CD4-positive, alpha-beta memory T cell (primary cell): ENCODE measurements at places on chromosomes 5 and 9.

DNA sequence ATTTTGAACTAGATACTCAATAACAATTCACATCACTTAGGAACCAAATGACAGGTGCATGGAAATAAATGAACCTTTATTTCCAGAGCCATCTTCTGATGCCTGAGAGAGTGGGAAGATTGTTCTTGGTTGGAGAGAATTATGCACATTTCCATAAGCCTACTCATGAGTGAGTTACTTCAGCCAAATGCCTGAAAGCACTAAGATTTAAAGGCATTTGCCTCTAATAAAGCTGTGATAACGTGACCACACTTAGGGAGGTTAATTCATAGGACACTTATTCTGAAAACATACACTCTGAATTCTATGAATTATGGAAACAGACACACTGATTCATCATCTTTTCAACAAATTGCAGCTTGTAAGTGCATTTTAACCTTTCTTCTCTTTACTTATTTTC lies 40.0 kb downstream of the KCTD16 start:
- DNase-seq = no peak

- no peak for DNase-seq
These were observed 51.0 kb downstream of the TRPC7 start for GRCh38 chr5:136314302-136314701.

GRCh38 chr5:2181557-2181956 lies 298.8 kb upstream of the IRX4 start:
- no peak for DNase-seq

- peak; percentile 67 for DNase-seq
These were observed 1.4 kb upstream of the SUSD1 start for GRCh38 chr9:112176524-112176923.

GRCh38 chr5:156339139-156339841 lies 12.3 kb downstream of the SGCD start:
- no peak for DNase-seq

DNA sequence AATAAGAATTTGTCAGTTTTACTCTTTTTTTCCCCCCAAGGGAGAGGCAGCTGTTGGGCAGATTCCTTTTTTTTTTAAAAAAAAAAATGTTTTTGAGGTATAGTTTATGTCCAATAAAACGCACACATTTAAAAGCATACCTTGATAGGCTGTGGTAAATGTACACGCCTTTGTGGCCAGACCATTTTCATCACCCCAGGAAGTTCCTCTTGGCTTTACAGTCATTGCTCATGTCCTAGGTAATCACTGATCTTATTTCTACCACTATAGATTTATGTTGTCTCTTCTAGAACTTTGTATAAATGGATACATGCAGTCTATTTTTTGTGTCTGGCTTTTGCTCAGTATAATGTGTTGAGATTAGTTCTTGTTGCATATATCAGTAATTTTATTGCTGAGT lies 9.8 kb downstream of the SUB1 start:
- no peak for DNase-seq

- DNase-seq = no peak
These were observed 14.2 kb downstream of the TAL2 start for GRCh38 chr9:105676351-105676923.

GRCh38 chr5:151885138-151885908 lies 39.3 kb downstream of the GLRA1 start:
- DNase-seq = no peak

GRCh38 chr5:134162592-134162991 lies 14.2 kb downstream of the SKP1 start:
- DNase-seq = no peak
